MCF 10A (cell line): ENCODE measurements at places on chromosomes 5 and 9. TPM values are rescaled to one million over a fixed set of nuclear protein-coding genes. Genes with fewer than 3 reads are reported as not detected.

GRCh38 chr5:2752059-2752820 is 763 bp upstream of the IRX2 start:
- DNase-seq: peak; percentile 81
- peak overlapping the region; percentile 82 for H3K4me3 ChIP-seq
- no peaks in the 10 kb centered on the region for H3K27me3 ChIP-seq
- peaks cover 52% of the 10 kb centered on the region for H3K36me3 ChIP-seq
- H3K4me1 ChIP-seq: peaks cover 7% of the 10 kb centered on the region

- no peaks in the 10 kb centered on the region for H3K36me3 ChIP-seq
- H3K27me3 ChIP-seq: no peaks in the 10 kb centered on the region
- DNase-seq: peak; percentile 93
- no peak within 1 kb of the TSS for H3K27ac ChIP-seq
- H3K4me1 ChIP-seq: peaks cover 24% of the 10 kb centered on the region
- H3K4me3 ChIP-seq: peak within 1 kb of the TSS; percentile 69
Measured at GRCh38 chr5:169980418-169981053, at the start of gene INSYN2B. INSYN2B (minus strand) TSS chr5:169980495; CDS start chr5:169883898, 96,597 bp downstream.

- H3K27me3 ChIP-seq: no peaks in the 10 kb centered on the region
- DNase-seq: peak; percentile 41
- H3K4me3 ChIP-seq: no peak overlapping the region
- peak overlapping the region; percentile 74 for H3K27ac ChIP-seq
Measured at GRCh38 chr5:53256746-53257145, 147.2 kb upstream of the MOCS2 start.

RGMB gene
- 17.5 and 20.3 TPM in 2 replicates for total RNA-seq

DNA sequence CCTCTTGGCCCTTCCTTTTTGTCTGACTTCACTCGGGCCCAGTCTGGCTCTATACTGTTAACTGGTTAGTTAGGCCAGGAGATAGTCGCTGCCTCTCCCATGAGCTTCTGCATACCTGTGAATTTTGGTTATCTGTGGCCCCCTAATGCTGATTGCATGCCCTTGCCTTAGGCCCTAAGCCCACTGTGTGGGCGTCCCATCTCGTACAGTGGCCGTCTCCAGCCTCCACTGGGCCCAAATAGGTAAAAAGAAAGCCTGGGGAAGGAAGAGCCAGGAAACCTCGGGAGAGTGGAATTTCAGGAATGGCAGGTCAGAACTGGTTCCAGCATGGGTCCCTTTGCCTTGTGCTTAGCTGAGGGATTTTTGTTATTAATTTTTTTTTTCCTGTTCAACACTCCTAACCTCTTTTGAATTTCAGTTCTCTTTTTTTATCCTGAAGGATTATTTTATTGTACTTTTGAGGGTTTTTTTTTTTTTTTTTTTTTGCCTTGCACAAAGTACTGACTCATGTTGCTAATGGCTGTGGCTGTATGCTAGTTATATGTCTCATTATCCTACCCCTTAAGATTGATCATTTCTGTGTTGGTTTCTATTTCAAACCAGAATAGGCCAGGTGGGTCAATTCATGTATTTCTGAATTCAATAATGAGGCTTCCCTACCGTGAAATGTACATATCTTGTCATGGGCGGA is 3.4 kb downstream of the PRRC2B start:
- H3K27ac ChIP-seq: peak overlapping the region; percentile 83
- H3K4me1 ChIP-seq: peaks cover 48% of the 10 kb centered on the region
- no peak for DNase-seq
- no peaks in the 10 kb centered on the region for H3K27me3 ChIP-seq
- peak overlapping the region; percentile 79 for H3K4me3 ChIP-seq
- H3K36me3 ChIP-seq: peaks cover 10% of the 10 kb centered on the region

ANKRD18A gene
- total RNA-seq: 42.0 and 46.0 TPM in 2 replicates

DNA sequence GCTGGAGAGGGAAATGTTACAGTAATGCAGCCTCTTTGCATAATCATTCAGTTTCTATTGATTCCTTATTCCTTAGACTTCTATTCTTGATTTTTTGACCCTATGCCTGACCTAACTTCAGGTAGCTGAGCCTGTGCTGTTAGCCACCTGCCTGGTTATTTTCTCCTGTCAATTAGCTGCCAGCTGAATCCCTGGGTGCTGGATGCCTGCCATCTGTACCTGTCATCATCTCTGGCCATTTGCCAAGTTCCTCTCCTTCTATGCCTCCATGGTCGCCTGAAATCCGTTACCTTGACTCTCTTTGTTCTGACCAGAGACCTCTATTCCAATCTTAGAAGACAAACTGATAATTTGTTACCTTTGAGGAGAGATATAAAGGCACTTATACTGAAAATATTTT is 178.3 kb downstream of the CAVIN4 start:
- H3K36me3 ChIP-seq: no peaks in the 10 kb centered on the region
- no peak overlapping the region for H3K27ac ChIP-seq
- peak; percentile 34 for DNase-seq
- H3K4me3 ChIP-seq: no peak overlapping the region
- H3K27me3 ChIP-seq: no peaks in the 10 kb centered on the region

- H3K4me1 ChIP-seq: peaks cover 20% of the 10 kb centered on the region
- H3K27me3 ChIP-seq: no peaks in the 10 kb centered on the region
- H3K36me3 ChIP-seq: peaks cover 23% of the 10 kb centered on the region
- peak; percentile 87 for DNase-seq
Measured at GRCh38 chr5:107671742-107672210, 1.0 kb upstream of the EFNA5 start.

GRCh38 chr9:70228611-70229010 is 30.2 kb upstream of the SMC5 start:
- H3K36me3 ChIP-seq: no peaks in the 10 kb centered on the region
- no peak for DNase-seq
- no peak overlapping the region for H3K27ac ChIP-seq
- H3K4me3 ChIP-seq: no peak overlapping the region
- no peaks in the 10 kb centered on the region for H3K4me1 ChIP-seq

DNA sequence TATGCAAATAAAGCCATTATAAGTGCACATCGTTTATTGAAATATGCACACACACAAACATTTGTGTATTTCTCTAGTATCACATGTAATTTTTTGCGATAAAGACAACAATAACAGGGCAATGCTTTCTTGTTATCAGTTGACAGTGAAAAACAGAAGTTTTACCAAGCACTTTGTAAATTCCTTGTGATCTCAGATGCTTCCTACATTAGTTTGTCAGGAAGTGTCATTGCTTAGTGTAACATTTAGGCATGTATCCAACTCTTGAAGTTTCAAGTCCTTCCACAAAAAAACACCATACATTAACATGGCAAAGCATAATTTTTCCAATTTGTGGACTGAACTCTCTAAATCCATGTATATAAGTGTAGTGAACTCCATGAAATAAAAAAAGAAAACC is 46.4 kb downstream of the MOCS2 start:
- H3K27ac ChIP-seq: no peak overlapping the region
- peaks cover 7% of the 10 kb centered on the region for H3K4me1 ChIP-seq
- no peak overlapping the region for H3K4me3 ChIP-seq
- H3K36me3 ChIP-seq: peaks cover 6% of the 10 kb centered on the region

PCA3 gene
- not detected in 2 replicates for total RNA-seq

GRCh38 chr5:17190242-17190778 is 27.1 kb upstream of the BASP1 start:
- H3K27me3 ChIP-seq: no peaks in the 10 kb centered on the region
- H3K4me1 ChIP-seq: peaks cover 27% of the 10 kb centered on the region
- peak; percentile 65 for DNase-seq
- H3K36me3 ChIP-seq: no peaks in the 10 kb centered on the region
- no peak overlapping the region for H3K27ac ChIP-seq

GFI1B gene
- total RNA-seq: not detected in 2 replicates

PCDHB6 gene
- total RNA-seq: 0.19 and 0.22 TPM in 2 replicates

DMRTA1 gene
- 0.54 and 0.77 TPM in 2 replicates for total RNA-seq

AGGF1 gene
- total RNA-seq: 19.5 and 21.8 TPM in 2 replicates

GRCh38 chr9:33133186-33133585 is 34.0 kb downstream of the B4GALT1 start:
- H3K27me3 ChIP-seq: no peaks in the 10 kb centered on the region
- H3K4me1 ChIP-seq: peaks cover 63% of the 10 kb centered on the region
- DNase-seq: peak; percentile 82
- peak overlapping the region; percentile 16 for H3K27ac ChIP-seq
- H3K4me3 ChIP-seq: no peak overlapping the region

ADRB2 gene
- 6.9 and 9.5 TPM in 2 replicates for total RNA-seq

- peak; percentile 86 for DNase-seq
- H3K4me1 ChIP-seq: peaks cover 30% of the 10 kb centered on the region
- H3K27me3 ChIP-seq: no peaks in the 10 kb centered on the region
Measured at GRCh38 chr5:176492431-176492830, 44.2 kb downstream of the FAF2 start.

ENTR1 gene
- total RNA-seq: 58.9 and 82.2 TPM in 2 replicates

IL13 gene
- total RNA-seq: not detected in 2 replicates

DNA sequence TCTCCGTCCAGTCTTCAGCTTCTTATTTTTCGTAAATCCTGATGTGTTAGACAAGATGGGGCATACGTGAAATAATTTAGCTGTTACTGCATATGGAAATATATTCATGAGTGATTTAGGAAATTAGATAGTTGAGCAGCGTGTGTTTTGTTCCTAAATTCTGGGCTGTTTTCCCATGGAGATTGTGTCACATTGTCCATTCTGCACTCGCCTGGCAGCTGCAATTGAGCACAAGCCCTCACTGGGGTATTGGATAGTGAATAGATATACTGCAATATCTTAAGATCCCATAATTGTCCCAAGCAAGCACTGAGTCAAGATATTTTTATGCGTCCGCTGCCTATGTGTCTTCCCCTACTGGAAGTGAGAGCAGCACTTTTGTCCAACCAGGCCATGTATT is 1027.1 kb upstream of the WWC1 start:
- H3K4me3 ChIP-seq: no peak overlapping the region
- H3K36me3 ChIP-seq: no peaks in the 10 kb centered on the region
- H3K27me3 ChIP-seq: no peaks in the 10 kb centered on the region
- no peaks in the 10 kb centered on the region for H3K4me1 ChIP-seq
- DNase-seq: no peak
- no peak overlapping the region for H3K27ac ChIP-seq

LIX1 gene
- not detected in 2 replicates for total RNA-seq

DNA sequence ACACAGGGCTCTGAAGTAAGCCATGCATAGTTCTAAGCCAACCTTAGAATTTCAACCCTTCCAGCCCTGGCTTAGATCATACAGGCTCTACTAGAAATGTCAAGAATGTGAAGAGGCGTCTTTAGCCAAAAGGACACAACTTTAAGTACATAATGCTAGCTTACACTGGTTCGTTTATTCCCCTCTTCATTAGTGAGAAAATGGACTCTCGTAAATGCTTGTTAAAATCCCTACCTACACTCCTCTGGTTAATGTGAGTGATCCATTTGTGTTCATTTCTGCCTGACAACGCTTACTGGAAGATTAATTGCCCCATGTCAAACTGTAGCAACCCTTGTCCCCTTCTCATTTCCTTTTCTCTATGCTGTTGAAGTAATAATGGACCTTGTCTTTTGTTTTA is 149.3 kb upstream of the POU5F2 start:
- H3K27me3 ChIP-seq: no peaks in the 10 kb centered on the region
- no peaks in the 10 kb centered on the region for H3K4me1 ChIP-seq
- H3K4me3 ChIP-seq: no peak overlapping the region

- DNase-seq: peak; percentile 22
- H3K27ac ChIP-seq: no peak overlapping the region
- no peaks in the 10 kb centered on the region for H3K4me1 ChIP-seq
- H3K27me3 ChIP-seq: no peaks in the 10 kb centered on the region
- H3K36me3 ChIP-seq: no peaks in the 10 kb centered on the region
- H3K4me3 ChIP-seq: no peak overlapping the region
Measured at GRCh38 chr9:84419031-84419602, 78.6 kb upstream of the SLC28A3 start.

DNA sequence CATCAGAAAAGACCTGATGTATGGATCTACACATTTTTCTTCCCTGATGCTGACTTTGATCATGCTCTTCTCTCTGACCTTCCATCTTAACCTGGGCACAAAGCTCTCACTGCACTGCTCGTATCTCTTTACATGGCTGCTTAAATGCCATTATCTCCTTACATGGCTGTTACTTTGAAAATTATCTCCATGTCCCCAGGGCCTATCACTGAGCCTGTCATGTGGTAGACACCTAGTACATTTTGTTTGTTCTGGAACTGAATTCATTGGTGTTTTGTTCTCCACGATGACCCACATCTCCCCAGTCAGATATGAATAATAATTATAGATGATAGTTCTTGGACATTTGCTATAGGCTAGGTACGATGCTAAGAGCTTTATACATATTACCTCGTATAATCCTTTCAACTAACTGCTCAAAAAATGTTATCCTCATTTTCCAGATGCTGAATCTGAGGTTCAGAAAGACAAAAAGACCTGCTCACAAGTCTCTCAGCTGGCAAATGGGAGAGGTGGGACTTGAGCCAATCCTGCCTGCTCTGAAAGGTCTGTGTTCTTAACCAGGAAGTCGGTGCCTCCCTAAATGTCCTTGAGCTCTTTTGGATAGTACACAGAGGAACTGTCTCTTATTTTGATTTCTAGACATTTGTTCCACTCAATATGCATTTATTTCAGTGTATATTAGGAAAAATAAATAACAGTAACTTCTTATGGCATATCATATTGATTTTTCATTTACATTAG is 9.8 kb upstream of the CPEB4 start:
- no peak for DNase-seq
- H3K27me3 ChIP-seq: no peaks in the 10 kb centered on the region
- peaks cover 4% of the 10 kb centered on the region for H3K36me3 ChIP-seq
- H3K4me1 ChIP-seq: peaks cover 32% of the 10 kb centered on the region
- H3K4me3 ChIP-seq: no peak overlapping the region

IPPK gene
- 16.3 and 16.6 TPM in 2 replicates for total RNA-seq

DNA sequence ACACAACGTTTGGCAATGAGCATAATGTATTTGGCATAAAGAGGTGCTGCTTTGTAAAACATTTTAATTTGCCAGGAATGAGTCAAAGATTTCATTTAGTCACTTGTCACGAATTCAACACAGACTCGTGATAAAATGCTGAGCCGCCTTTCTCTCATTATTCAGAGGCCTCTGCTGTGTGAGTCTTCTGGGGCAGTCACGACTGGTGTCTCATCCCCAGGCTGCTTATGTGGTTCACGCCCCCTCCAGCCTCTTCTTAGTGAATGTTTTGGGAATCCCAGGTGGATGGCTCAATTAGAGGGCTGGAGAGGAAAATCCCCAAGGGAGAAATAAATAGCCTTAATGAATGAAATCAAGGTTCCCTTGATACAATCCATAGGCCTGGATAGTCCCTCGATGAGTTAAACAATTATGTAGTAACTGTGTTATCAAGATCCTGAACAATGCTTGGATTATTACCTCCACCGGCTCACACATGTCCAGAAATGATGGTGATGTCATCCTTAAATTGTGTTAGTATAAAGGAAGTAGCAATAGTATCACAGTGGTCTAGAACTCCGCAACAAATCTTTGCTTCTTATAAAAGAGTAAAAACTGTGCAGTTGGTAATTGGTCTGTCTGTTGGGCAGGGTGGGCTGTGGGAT is 192.1 kb upstream of the ADAMTS16 start:
- H3K27ac ChIP-seq: no peak overlapping the region
- H3K4me3 ChIP-seq: no peak overlapping the region
- no peaks in the 10 kb centered on the region for H3K4me1 ChIP-seq
- H3K36me3 ChIP-seq: no peaks in the 10 kb centered on the region

DNA sequence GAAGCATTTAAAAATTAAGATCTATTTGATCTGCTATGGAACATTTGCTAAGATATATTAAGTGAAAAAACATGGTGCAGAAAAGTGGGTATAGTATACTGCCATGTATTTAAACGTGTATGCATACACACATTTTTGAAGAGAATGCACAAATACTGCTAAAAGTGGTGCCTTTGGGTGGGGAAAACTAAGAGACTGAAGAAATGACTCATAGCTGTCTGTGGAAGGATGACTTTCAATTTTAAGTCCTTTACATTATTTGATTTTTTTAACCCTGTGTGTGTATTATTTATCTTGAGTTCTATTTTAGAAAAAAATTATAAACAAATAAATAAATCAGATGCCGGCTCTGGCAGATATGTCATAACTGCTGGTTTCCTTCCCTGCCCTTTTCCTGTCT is 120.7 kb upstream of the SLIT3 start:
- H3K27ac ChIP-seq: no peak overlapping the region
- peaks cover 5% of the 10 kb centered on the region for H3K36me3 ChIP-seq
- no peak for DNase-seq
- H3K4me3 ChIP-seq: no peak overlapping the region
